Left cardiac atrium (tissue), 4 donors: ENCODE measurements at places on chromosomes 12 and 14. TPM values are rescaled to one million over a fixed set of nuclear protein-coding genes. Genes with fewer than 3 reads are reported as not detected.

PDE3A gene
- total RNA-seq, result 66.8 TPM

PROX2 gene
- total RNA-seq, result not detected

DNA sequence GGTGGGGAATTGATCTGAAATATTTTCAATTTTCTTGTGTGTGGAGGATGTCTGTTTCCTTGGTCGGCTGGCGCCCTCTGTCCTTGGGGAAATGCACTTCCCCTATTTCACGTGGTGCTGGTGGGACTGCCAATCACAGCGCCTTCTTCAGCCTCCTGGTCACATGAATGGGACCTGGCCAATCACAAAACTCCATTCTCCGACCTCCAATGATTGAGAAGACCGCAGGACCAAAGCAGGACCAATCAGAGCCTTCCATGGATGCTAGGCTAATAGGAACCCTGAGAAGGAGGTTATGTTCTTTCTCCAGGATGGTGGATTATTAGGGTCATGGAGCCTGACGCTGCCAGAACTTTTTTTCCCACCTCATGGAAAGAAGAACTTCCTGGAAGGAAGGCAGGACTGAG, 188.7 kb downstream of the TTC8 start:
- DNase-seq, result no peak

- peak; percentile 29 for DNase-seq
Measured at GRCh38 chr14:33510063-33510481, 440.8 kb downstream of the EGLN3 start.

DNA sequence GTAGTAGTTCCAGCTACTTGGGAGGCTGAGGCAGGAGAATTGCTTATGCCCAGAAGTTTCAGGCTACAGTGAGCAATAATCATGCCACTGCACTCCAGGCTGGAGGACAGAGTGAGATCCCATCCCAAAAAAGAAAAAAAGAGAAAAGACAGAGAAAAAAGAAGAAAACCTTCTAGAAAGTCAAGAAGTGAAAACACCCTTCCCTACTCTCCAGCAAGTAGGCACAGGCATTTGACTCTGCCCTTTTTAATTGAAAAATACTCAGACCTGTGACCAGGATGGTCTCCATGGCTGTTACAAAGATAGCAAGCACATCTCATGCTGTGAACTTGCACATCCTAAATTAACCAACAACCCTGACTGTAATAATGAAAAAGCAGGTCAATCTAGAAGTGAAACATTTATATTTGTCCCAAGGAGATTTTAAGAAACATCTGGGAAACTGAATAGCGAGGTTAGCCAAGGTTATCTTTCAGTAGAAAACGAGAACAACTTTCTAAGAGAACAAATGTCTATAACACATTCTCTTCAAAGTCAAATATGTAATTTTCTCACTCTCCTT, 2.0 kb downstream of the TMTC1 start:
- DNase-seq, result no peak

GRCh38 chr12:7747246-7747645, at the start of gene CLEC4C:
Gene CLEC4C (minus strand): TSS chr12:7747375. CDS start chr12:7747348, 27 bp downstream.
- no peak for DNase-seq

DNA sequence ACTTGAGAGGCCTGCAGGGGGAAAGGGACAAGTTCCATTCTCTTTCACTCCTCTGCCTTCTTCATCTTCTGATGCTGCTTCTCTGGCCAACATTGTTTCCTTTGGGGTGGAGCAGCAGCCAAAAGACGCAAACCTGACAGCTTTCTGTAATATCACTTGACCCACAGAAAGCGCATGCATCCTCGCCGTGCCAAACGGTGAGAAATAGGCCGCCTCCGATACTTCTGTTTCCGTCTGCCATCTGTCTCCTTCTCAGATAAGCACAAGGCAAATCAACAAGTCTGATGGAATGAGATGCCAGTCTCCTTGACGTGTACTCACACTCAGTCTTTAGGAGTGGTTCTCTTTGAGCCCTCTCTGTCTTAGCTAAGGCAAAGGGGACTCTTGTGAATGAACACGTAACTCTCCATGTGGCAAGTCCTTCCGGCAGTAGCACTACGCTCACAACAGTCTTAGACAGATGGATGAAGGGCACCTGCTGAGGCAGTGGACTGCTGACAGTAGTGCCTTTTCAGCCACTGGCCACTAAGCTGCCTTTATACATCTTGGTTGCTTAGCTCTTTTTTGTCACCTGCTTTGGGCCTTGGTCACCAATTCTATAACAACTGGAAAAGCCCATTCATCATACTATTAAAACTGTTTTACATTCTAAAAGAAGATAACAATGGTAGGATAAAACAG, 214.1 kb downstream of the FBXL14 start:
- DNase-seq, result no peak

DNA sequence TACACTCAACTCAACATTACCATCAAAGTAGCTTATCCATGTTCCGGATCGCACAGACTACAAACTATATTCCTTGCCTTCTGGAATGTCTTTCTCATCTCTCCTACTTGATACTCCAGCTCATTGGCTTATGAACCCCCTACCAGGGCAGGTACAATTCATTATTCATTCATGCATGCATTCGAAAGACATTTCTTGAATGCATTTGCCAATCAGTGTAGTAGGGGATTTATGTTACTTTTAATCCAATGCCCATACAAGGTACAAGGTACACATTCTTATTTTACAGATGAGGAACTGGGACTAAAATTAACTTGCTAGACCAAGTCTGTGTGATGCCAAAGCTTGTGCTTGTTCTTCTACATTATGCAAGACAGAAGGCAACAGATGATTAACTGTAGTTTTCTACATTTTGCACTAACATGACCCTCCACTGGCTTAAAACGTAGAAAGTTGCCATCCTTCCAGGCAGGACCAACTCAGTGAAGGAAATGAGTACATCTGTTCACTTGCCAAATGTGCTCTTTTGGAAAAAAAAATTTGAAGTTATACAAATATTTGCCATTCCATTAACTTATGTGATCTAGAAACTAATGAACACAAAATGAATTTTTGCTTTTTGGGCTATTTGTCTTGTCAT, 53.8 kb upstream of the KCNJ8 start:
- DNase-seq, result no peak

DNA sequence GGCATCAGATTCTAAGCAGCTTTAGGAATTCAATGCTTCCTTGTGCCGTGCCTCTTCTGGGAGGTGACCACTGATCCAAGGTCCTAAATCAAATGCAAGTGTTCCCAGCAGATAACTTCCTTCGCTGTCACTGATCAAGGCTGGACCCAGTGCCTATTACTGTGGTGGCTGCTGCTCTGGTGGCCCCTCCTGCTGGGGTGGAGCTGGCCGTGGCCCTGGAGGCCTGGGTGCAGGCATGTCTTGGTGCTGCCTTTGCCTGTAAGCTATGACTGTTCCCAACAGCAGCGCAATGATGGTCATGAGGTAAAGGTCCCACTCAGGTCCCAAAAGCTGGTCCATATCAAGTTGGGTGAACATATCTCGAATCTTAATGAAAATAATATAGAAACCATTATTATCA, 56.8 kb downstream of the SEL1L start:
- no peak for DNase-seq

GRCh38 chr12:116000252-116000651, 277.2 kb downstream of the MED13L start:
- no peak for DNase-seq
